ENCODE measurements at places on chromosomes 5 and 9.

DNA sequence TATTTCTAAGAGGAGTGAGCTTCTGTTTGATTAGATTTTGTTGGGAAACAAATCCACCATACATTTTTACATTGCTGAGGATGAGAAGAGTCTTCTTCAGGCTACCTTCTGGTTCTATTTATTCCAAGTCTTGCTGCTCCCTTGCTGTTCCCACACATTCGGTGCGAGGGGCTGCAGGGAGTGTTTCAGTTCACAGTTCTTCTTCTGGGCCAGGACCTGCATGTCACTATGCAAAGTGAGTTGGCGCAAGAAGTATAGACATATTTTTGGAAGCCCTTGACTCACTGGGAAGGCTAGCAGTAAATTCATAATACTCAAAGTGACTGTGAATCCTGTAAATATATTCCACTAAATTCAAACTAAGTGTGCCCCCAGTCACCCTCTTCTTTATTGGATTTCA is 657.9 kb downstream of the TAF11L14 start:
- no peak for DNase-seq

GRCh38 chr9:18682907-18683306 is 209.0 kb downstream of the ADAMTSL1 start:
- DNase-seq = no peak

GRCh38 chr5:142587354-142587965 is 98.4 kb downstream of the FGF1 start:
- peak; percentile 12 for DNase-seq

GRCh38 chr9:108834959-108835665 is 20.7 kb downstream of the ACTL7B start:
- DNase-seq = no peak

GRCh38 chr9:123983047-123983446 is 28.5 kb upstream of the LHX2 start:
- DNase-seq = no peak

GRCh38 chr5:1641560-1642166 is 117.9 kb upstream of the LPCAT1 start:
- DNase-seq = peak; percentile 77

DNA sequence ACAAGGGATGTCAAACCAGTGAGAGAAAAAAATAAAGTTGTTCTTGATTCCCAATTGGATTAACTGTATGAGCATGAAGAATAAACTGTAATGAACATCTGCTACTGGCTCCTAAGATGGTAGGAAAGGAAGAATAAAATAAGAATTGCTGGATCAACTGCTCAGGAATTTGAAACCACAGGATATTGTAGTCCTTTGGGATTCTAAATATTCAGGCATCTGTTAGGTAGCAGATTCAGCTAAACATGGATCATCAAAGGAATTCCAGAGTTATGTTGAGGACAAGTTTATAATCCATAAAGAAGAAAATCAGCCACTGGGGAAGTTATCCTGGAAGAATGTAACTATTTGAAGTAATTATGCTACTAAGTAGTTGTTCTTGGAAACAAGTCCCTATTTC is 65.8 kb downstream of the ISL1 start:
- no peak for DNase-seq

DNA sequence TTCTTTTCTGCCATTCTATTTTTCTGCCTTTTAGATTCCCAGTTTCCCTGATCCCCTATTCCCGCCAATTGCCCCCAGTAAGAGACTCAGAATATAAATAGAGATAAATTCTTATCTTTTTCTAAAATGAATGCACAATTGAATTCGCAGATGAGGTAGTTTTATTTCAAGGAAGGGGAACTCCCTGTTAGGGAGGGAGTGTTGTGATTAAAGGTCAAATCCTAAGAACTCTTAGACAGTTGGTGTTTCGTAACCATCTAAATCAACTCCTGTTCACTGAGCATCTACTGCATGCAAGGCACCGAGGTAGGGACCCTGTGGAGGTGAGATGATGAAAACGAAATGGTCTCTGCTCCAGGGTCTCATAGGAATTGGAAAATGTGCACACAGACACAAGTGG is 7.7 kb upstream of the MAP3K1 start:
- DNase-seq = no peak

DNA sequence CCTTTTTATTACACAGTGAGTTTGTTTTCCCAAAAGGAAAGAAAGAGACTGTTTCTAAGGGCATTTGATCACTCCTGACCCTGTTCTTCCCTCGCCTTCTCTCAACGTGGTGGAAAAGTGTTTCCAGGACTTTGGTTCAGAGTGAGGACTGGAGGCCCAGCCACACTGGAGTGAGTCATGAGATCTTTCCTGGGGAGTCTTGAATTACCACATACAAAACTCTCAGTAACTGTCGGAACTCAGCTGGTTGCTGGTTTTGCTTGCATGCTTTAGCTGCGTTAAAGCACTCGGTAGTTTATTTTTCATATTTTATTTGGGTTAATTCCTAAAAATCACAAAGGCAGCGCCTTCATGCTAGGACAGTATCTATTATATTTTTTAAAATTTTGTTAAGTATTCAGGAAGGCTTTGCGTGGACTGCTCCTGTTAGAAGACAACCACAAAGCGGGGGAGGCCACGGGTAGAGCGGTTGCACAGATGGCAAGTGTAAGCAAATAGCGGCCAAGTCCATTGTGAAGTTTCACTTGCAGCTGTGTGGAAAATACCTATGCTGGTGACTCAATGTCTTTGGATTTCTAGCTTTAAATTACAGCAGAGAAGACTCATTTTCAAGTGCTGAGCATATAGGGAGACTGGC is 77.7 kb downstream of the ARSB start:
- DNase-seq = no peak

- no peak for DNase-seq
Observed at GRCh38 chr9:116484492-116485061, 202.5 kb upstream of the TRIM32 start.

DNA sequence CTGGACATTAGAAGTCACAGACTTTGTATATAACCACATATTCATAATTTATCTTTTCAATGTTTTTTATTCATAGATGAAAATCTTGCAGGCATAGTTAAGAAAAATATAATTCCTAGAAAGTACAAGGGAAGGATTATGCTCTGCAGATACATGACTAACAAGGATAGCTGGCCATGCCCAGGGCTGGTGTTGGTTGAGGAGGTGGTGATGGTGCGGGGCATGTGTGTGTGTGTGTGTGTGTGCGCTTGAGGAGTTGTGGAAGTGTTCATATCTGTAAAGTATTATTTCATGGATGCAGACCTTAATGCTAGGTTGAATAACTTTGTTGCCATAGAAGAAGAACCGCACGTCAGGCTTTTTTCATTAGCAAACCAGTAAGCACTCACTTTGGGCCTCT is 1.3 kb downstream of the S1PR3 start:
- DNase-seq = no peak

- no peak for DNase-seq
Observed at GRCh38 chr5:106818552-106818951, 852.2 kb downstream of the EFNA5 start.

DNA sequence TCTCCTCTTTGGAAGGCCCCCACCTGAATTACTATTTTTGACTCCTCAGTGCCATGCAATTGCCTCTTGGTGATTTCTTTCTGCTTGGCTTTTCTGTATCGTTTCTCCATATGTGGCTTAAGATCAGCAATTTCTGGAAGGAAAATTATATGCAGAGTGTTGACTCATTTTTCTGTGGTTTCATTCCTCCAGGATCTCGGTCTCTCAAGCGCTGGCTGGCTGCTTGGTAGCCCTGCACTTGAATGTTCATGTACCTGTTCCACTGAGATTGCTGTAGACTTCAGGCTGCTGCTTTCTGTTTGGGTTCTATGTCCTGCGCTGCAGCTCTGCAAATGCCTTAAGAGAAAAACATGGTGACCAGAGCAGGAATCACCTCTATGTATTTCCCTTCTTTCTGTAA is 77.6 kb downstream of the INIP start:
- no peak for DNase-seq

- DNase-seq = no peak
Observed at GRCh38 chr5:155154973-155155372, 141.4 kb downstream of the KIF4B start.

DNA sequence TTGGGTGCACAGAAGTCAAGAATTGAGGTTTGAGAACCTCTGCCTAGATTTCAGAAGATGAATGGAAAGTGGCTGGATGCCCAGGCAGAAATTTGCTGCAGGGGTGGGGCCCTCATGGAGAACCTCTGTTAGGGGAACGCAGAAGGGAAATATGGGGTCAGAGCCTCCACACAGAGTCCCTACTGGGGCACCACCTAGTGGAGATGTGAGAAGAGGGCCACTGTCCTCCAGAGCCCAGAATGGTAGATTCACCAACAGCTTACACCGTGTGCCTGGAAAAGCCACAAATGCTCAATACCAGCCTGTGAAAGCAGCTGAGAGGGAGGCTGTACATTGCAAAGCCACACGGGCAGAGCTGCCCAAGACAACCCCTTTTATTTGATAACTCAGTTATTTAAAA is 383.5 kb downstream of the TLE4 start:
- DNase-seq = peak; percentile 5

DNA sequence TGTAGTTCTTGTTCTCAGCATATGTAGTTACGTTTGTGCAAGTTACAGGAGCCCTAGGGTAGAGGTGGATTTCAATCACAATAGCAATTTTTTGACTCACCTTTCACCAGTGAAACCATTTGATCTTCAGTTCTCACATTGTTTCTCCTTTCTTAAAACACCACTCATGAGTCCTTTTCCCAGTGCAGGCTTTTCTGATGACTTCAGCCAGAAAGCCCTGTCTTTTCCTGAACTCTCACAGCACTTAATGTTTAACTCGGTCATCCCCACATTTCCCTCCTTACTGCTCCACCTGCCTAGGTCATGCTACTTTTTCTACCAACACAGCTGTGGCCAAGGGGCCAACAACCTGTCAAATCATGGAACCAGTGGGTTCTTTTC is 37.9 kb downstream of the ARHGEF28 start:
- no peak for DNase-seq

GRCh38 chr9:77899679-77900354 is 131.8 kb downstream of the GNAQ start:
- no peak for DNase-seq

DNA sequence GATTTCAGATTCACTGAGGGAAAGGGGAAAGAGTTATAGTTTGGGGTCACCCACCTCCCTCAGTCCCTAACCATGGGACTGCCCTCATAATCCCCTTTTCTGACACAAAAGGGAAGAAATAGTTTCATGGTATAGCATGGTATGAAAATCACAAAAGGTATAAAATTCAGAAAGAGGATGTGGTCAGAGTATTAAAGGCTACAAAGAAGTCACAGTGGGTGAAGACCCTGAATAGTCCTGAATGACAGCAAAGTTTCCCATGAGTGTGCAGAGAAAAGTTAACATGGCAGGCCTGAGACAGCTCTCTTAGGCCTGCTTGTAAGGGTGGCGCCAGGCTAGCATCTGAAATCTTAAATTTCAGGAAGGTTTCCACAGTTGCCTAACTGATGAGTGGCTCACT is 290.6 kb upstream of the ZNF608 start:
- no peak for DNase-seq

- DNase-seq = no peak
Observed at GRCh38 chr5:151128817-151129216, 28.8 kb downstream of the ANXA6 start.

DNA sequence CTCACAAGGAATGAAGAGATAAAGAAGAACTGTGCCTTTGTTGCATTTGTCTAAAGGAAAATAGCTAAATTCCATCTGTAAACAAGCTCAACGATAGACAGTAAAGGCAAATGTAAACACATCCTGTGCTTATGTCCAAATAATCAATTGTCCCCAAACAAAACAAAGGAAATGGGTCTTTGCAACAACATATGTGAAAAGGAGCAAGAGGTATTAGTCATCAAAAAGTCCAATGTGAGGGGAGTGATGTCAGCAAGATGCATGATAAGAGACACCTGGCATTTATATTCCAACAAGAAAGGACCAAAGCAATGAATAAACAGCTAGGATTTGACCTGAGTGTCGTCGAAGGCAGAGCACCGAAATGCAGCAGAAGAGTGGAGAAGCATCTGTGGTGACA is 209.1 kb downstream of the ASTN2 start:
- no peak for DNase-seq

- DNase-seq = peak; percentile 29
Observed at GRCh38 chr9:121700165-121700831, 48.9 kb downstream of the DAB2IP start.

DNA sequence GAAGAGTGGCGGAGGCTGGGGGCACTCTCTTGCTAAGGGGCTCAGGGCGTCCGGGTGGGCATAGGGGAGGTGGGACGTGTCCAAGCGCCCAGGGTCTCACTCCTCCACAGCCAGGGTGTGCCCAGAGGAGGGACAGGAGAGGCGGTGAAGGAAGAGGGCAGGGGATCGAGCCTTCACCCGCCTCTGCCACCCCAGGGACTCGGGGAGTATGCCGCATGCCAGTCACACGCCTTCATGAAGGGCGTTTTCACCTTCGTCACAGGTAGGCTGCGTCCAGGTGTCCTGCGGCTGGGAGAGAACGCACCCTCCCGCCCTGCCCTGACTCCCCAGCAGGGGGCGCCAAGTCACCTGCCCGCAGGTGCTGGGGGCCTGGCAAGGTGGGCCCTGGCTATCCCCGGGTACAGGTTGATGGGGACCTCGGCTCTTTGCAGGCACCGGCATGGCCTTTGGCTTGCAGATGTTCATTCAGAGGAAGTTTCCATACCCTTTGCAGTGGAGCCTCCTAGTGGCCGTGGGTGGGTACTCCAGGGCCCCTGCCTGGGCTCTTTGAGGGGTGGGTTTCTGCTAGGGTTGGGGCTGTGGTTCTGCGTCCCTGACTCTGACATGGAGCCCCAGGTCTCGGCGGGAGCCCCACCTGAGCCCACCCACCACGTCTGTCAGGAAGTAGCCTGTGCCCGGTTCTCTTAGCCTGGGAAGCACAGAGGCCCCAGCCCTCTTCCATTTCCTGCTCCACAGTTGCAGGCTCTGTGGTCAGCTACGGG is 552 bp downstream of the TMEM141 start:
- peak; percentile 53 for DNase-seq

DNA sequence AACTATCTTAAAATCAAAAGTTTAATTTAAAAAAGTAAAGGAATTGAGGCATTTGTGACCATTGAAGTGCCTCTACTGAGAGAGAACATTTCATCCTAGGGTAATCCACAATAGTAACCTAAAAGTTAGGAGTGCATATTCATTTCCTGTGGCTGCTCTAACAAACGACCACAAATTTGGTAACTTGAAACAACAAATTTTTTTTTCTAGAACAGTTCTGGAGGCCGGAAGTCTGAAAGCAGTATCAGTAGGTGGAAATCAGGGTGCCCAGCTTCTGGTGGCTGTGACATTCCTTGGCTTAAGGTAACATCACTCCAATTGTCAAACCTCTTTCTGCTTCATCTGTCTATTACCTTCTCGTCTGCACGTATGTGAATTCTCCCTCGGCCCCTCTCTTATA is 67.1 kb upstream of the SSBP2 start:
- DNase-seq = peak; percentile 36

GRCh38 chr5:157543825-157544622 is 31.6 kb downstream of the ADAM19 start:
- no peak for DNase-seq

All from immature natural killer cell (primary cell).